Breast epithelium (tissue), 4 donors: ENCODE measurements at places on chromosomes 6 and 20. TPM values are rescaled to one million over a fixed set of nuclear protein-coding genes. Genes with fewer than 3 reads are reported as not detected.
A peak's percentile ranks its signal among the peaks of the same experiment; 100 is the strongest.

GRCh38 chr6:78487401-78487800 is 379.9 kb upstream of the IRAK1BP1 start:
- no peak for DNase-seq

FAM217A gene
- not detected for total RNA-seq

HRH3 gene
- total RNA-seq, result not detected

OR11A1 gene
- total RNA-seq, result not detected

- no peak for DNase-seq
Measured at GRCh38 chr20:36314734-36315544, 8.8 kb downstream of the DLGAP4 start.

GRCh38 chr6:98634569-98634968 is 199.8 kb upstream of the POU3F2 start:
- no peak for DNase-seq

- DNase-seq, result no peak
Measured at GRCh38 chr6:52435345-52435744, 15.2 kb downstream of the EFHC1 start.

DNA sequence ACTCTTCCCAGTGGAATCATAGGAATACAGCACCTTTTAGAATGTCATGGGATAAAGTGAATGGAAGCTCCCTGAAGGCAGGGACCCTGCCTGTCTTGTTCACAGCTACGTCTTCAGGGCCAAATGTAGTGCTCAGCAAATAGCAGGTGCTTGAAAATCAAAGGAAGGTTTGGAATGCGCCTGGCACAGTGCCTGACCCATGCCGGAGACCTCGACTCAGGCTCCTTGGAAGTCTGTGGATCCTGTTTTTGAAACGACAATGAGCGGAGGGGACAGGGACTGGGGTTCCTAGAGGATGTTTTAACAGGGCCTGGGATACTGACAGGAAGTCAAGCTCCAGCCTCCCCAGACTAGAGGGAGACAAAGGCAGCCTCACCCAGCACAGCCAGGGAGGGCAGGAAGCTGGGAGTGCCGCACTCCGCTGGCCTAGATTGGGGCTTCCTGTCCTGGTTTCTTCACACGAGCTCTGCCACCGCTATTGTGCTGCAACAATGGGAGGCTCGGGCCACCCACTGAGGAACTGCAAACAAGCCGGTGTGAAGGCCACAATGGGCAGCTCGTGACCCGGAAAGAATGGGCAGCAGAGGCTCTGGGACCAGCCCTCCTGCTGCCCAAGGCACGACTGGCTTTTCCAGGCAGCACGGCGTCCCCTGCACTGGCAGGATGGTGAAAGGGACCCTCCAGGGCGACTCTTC is 76.7 kb downstream of the PREX1 start:
- peak; percentile 22 for DNase-seq

COX4I2 gene
- total RNA-seq, result 5.3 TPM

- DNase-seq, result peak; percentile 78
Measured at GRCh38 chr20:19407736-19408135, 195.3 kb downstream of the SLC24A3 start.

- DNase-seq, result no peak
Measured at GRCh38 chr6:167351656-167352345, 26.9 kb downstream of the TTLL2 start.

GRCh38 chr20:8726460-8726859 is 342.4 kb upstream of the PLCB4 start:
- no peak for DNase-seq

NKX2-2 gene
- total RNA-seq, result not detected

RBL1 gene
- 10.8 TPM for total RNA-seq

DNA sequence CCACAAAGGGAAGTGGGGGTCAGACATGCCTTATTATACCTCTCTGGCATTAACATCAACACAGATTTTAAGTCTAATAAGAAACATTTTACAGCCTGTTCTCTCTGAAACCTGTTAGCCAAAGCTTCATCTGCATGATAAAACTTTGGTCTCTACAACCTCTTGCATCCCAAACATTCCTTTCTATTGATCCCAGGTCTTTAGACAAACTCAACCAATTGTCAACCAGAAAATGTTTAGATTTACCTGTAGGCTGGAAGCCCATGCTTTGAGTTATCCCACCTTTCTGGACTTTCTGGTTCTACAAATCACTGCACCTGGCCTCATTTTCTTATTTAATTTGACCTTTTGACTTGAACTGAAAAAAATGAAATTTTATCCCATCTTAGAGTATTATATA is 20.8 kb downstream of the MCM8 start:
- DNase-seq, result no peak
